ENCODE measurements at places on chromosomes 6 and 20.

GRCh38 chr20:63520504-63520933 lies at the start of gene PPDPF:
PPDPF (plus strand) TSS chr20:63520765; CDS start chr20:63521309, 544 bp downstream.
- peak; percentile 100 for DNase-seq

- no peak for DNase-seq
Measured at GRCh38 chr6:30319146-30319835, 7.4 kb upstream of the TRIM39 start.

- no peak for DNase-seq
Measured at GRCh38 chr20:59412875-59413284, 112.5 kb downstream of the EDN3 start.

- no peak for DNase-seq
Measured at GRCh38 chr6:87637106-87637505, 47.2 kb downstream of the ORC3 start.

DNA sequence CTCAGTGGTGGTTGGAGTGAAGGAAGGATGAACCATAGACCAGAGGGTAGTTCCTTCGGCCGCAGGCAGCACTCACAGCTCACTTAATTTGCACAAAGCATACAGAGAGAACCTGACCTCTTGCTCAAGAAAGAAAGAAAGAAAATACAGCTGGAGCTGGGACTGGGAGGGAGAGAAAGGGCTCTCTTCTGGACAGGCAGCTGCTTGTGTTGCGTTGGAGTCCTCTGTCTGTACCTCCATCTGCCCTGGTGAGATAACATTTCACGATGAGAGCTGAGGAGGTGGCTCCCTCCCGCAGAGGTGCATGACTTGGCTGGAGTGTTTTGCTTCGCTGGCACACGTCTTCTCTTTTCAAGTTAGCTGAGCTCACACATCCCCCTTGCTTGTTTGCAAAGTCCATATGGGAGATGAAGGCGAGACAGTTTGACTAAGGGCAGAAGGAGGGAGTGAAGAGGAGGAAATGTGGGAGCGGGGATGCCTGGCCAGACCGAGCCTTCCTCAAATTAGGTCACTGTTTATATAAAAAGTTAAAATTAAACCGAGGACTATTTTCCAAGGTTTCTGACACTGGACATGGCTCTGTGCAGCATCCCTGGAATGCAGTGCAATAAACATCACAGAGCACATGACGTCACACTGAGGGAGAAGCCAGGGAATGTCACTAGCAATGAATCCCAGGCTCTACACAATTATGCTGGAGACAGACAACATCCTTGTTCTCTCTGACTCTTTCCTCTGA lies 359.4 kb downstream of the CD83 start:
- DNase-seq = no peak

DNA sequence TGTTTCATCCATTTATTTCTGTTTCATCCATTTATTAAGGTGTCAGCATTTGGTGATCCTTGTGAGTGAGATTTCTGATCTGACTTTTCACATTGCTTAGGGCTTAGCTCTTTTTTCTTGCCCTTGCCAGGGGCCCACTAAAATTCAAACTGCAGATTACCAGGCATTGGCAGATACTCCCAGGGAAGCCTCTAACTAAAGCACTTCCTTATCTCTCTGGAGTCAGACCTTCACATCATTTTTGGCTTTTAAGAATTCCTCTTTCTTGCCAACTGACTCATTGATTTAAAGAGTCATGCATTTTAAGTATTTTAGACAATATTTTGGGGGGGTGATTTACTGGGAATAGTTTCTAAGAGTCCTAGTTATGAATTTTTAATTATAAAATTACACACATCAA lies 2.6 kb upstream of the WFDC8 start:
- no peak for DNase-seq

DNA sequence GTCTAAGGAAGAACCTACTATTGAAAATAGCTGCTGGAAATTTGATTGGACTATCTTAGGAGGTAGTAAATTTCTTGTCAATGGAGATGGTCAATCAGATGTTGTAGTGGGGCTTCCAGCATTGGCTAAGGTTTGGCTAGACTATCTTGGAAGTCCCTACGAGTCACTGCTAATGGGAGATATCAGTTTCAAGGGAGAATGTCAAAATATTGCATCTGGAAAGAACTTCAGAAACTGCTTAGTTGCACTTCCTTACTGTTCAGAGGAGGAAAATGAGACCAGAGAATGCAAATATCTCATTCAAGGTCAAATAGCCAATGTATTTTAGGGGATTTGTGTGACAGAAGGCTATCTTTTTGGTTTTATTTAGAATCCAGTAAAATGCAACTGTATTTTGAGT lies 53.5 kb upstream of the CCN2 start:
- DNase-seq = no peak

DNA sequence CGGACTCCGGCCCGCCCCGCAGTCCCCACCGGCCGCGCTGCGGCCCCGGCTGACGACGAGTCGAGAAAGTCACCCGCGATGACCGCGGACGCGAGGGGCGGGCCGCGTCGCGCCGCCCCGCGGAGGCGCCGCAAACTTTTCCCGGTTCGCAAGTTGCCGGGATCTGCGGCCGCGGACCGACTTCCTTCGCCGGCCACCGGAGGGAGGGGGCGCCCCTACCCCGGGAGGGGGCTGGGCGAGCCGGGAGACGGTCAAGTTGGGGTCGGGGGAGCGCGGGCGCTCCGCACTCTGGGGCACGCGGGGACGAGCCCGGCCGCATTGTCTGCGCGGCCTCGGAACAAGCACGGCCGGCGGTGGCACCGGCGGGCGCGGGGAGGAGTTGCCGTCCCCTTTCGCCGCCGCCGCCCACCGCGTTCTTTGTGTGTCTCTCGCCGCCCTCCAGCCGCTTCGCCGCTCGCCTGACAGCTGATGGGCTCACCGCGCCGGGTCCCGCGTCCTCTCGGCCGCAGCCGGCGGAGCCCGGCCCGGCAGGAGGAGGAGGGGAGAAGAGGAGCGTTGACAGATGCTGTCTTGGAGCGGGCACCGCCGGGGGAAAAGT lies 131.6 kb downstream of the OGFRL1 start:
- DNase-seq = peak; percentile 26

DNA sequence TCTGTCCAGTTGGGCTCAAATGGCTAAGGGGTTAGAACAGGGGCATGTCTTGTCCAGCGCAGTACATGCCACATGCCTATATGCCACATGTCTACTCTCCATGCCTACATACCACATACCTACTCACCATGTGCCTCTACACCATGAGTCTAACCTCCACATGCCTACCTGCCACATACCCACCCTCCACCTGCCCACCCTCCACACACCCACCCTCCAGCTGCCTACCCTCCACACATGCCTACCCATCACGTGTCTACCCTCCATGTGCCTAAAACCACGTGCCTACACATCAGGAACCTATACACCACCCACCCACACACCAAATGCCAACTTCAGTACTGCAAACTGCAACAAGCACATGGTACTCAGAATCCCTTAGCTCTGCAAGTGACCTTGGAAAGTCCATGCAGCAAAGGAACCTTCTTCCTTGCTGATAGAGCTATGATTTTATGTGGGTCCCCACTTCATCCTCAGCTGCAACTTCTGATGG lies 113.0 kb upstream of the CST7 start:
- no peak for DNase-seq

GRCh38 chr6:170030821-170031471 lies 259.9 kb downstream of the DLL1 start:
- DNase-seq = no peak

All from GM20000 (cell line).